ENCODE measurements at places on chromosomes 7 and 10.
A peak's percentile ranks its signal among the peaks of the same experiment; 100 is the strongest.

DNA sequence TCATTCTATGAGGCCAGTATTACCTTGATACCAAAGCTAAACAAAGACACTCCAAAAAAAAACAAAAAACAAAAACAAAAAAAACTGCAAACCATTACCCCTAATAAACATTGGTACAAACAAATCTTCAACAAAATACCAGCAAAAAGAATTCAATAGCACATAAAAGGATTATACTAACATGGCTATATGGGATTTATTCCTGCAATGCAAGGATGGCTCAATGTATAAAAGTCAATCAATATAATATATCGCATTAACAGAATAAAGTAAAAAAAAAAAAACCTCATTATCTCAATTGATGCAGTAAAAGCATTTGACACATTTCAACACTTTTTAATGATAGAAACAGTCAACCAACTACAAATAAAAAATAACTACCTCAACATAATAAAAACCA lies 233.3 kb upstream of the NFE2L3 start:
- no peak for DNase-seq

- no peak for DNase-seq
Observed at GRCh38 chr7:36784991-36785940, 61.0 kb upstream of the AOAH start.

GRCh38 chr7:92835261-92835850 lies 1.0 kb downstream of the CDK6 start:
- no peak for DNase-seq

DNA sequence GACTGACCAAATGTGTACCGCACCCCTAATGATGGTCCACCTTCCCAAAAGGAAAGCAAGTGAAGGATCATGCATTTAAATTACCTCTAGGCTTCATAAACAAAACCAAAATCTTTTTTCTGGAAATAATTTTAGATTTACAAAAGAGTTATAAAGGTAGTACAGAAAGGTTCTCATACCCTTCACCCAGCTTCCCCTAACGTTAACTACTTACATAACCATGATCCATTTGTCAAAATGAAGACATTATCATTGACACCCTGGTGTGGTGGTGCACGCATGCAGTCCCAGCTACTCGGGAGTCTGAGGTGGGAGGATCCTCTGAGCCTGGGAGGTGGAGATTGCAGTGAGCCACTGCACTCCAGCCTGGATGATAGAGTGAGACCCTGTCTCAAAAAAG lies 75.1 kb upstream of the TCF7L2 start:
- no peak for DNase-seq

DNA sequence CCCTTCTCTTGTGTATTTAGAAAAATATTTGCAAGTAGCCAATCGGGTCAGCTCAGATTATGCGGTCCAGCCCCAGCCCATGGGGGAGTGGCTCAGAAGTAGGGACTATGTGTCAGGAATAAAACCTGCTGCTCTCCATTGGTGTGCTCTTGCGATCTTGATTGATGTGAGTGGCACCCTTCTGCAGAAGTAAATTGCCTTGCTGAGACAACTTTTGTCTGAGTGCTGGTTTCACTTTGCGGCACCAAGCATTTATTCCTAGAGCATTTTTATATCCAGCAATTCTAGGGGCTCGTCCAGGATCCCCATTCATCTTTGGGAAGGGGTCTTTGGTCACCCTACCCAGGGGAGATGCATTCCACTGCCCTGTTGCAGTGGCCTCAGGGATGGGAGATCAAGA lies 26.1 kb upstream of the FAM221A start:
- no peak for DNase-seq

GRCh38 chr10:63670291-63670898 lies 149.2 kb downstream of the REEP3 start:
- no peak for DNase-seq

DNA sequence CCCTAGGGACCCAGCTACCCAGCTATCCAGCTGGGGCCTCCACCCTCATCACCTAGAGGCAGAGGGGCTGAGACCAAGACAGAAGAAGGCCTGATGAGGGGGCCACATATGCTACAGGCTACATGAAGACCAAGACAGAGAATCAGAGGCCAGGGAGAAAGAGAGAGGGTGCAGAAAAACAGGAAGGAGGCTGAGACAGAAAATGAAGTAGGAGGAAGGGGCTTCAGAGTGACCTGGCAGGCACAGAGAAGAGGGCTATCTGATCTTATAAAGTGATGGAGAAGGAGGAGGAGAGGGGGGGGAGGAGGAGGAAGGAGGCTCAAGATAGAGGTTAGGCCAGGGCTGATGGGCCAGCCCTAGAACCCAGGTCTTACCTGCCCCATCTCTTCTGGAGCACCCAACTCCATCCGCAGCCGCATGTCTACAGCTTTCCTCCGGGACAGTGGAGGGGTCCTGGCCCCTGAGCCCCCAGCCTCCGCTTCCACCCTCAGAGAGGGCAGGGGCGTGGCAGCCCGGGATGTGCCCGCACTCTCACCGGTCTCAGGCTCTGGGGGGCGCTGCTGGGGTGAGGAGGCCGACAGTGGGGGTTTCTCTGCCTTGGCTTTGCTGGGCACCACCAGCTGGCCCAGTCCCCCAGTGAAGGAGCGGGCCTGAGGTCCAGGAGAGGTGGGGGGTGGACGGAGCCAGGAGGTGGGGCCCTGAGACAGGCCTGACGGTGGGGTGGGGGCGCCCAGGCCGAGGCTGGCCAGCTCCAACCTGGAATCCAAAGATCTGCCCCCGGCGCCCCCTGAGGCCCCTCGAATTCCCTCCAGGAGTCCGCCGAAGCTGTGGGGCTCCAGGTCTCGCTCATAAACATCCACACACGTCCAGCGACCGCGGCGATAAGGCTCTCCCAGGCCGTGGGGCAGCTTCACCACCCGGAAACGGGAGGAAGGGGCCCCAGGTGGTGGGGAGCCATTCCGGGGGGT lies 1.8 kb downstream of the TSC22D4 start:
- DNase-seq, result no peak

DNA sequence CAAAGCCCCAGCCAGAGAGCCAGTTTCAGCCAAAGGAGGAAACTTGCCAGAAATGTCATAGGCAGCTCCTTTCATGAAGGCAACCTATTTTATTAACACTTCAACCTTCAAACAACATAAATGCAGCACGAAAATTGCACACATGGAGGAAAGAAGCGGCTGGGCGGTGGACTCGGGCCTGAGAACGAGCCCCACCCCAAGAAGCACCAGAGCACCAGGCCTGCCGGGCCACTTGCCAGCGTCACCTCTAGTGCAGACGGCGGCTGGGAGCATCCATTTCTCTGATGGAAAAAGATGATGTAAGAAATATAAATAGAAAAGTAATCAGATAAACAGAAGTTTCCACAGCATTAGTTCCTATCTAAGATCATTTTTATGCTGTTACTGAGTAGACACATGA lies 100.0 kb downstream of the TCERG1L start:
- DNase-seq, result no peak

- DNase-seq, result no peak
Observed at GRCh38 chr7:90239625-90240228, 5.2 kb upstream of the CFAP69 start.

GRCh38 chr7:64626083-64626469 lies 39.9 kb upstream of the ZNF107 start:
- no peak for DNase-seq

DNA sequence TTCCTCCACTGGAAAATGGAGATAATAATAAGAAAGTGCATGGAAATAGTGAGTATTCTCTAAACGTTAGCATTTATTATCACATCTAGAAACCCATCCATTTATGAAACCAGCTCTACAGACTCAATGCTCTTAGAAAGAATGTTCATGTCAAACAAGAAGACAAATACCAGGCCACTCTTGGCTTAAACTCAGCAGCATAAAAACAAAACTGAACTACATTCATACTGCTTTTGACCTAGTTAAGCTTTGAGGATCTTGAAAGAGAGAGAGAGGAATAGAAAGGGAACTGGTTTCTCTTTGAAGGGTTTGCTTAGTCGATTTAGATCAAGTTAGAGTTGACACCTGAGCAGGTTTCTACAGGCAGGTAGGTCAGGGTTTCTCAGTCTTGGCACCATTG lies 332.9 kb upstream of the PRKCQ start:
- DNase-seq, result no peak

- DNase-seq, result no peak
Observed at GRCh38 chr7:18624459-18624858, 128.9 kb downstream of the HDAC9 start.

- DNase-seq, result no peak
Observed at GRCh38 chr7:27944643-27945042, 204.7 kb downstream of the TAX1BP1 start.

DNA sequence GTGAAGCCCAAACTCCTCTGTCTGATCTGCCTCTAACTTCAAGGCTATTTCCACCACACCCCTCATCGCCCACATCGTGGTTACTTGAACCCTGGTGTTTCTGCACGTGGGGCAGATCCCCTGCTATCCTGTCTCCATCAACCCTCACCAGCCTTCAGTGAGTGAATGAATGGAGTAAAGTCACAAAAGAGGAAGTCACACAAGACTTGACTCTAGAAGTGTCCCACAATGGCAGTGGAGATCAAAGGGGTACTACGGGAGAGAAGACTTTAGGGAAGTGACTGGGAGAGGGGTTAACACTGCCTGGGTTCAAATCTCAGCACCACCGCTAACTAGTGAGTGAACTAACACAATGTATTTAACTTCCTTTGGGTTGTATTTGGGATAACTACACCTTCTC lies 85.9 kb downstream of the COBL start:
- DNase-seq, result no peak

DNA sequence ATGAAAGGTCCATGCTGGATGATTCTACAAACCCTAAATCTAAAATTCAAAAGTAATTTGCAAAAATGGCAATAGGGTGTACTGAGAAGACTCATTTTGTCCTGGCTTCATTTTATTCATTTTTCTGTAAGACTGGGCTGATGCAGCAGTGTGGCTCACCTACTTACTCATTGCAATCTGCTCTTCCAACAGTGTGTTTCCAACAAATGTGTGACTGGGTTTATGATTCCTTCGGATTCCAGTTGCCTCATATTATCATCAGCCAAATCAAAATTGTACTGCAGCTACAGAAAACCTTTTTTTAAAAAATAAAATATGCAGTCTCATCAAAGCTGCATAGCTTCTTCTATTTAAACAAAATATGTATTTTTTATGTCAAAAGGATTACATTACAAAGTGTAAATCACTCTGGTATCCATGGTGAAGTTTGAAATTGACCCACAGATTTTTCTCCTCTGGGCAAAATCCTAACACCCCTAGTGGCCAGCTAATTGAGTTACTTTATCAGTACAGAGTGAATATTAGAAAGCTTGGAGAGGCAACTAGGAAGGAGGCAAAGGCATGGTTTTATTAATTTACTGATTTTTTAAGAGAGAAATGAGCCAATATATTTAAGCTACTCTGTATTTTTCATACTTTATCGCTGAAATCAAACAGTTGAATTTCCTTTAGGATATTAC lies 390.3 kb downstream of the MAGI2 start:
- no peak for DNase-seq

DNA sequence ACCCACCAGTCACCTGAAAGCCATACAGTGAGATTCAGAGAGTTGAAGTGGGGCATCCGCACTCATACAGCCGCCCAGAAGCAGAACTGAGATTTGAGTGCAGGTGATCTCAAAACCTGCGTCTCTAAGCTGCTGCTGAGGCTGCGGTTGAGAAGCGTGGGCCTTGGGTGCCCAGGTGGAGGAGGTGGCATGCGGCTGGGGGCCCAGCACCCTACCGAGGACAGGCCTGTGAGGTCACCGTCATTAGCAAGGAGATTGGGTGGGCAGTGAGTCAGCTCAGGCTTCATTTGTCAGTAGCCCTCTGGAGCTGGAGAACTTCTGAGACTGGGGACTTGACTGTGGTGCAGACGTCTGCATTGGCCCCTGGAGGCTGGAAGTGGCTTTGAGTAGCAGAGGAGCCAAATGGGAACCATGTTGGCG lies 29.8 kb downstream of the ZMIZ1 start:
- DNase-seq, result no peak

DNA sequence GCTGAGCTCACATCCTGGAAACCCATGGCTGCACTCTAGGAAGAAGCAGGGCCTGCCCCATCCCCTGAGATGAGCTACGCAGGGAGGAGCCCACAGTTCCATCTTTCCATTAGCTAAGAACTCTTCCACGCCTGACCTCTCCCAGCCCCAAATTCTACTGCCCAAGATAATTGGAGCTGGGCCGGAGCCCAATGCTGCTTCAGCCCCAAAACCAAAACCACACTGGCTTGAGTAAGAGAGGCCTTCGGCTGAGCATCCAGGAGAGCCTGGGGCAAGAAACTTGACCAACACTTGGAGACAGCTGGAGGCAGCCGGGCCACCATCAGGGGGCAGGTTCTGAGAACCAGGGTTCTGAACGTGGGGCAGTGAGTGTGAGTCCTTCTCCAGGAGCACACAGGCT lies 116.1 kb upstream of the ZMIZ1 start:
- no peak for DNase-seq

DNA sequence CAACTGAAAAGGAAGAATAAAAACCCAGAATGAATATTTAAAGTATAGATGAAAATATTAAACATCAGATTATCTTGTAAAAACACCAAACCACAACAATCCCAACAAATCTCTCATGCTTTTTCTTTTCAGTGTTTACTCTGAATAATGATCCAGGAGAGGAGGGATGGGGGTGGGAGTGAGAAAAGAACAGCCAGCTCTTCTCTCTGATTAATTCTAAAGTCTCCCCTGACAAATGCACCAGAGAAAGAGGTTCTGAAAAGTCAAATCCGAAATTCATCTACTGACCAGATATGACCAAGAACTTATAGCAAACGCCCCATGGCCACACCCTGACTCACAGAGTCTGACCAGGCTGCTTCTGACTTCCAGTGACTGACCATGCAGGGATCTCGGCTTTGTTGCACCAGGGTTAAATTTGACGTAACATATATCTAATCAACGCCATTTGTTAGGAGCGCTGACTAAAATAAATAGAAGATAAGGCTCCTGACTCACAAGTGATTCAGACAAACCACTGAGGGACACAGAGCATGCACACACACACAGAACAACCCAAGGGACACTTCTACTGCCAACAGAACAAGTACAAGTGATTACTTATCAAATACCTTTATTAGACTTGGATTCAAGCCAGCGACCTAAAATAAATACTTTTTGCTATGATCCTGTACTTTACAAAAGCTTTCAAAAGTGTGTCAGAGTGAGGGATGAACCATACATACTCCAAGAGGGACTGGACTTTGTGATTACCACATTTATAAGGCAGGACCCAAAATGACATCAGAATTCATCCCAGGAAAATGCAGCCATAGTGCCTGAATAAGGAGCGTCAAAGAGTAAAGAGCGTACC lies 9.3 kb upstream of the SPOCK2 start:
- DNase-seq, result peak; percentile 92

GRCh38 chr10:2263561-2263960 lies 526.2 kb upstream of the ADARB2 start:
- no peak for DNase-seq

DNA sequence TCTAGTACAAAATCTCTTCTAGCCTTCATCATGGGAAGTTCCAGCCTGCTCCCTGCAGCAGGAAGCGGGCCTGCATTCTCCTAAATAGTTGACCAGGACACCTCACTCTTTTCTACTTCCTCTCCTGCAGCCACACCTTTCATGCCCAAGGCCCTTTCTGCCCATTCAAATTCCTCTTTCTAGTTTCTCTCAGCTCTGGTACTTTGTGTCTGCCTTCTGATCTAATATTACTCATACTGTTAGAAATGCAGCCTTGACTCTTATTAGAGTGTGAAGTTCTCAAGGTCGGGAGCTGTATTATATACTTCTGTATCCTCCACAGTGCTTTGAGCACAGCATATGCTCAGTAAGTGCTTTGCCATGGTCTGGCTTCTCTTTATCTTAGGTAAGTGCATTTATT lies 103.1 kb downstream of the PRKCQ start:
- no peak for DNase-seq

GRCh38 chr7:98434087-98434486 lies 33.2 kb upstream of the BAIAP2L1 start:
- DNase-seq, result no peak

GRCh38 chr7:152462995-152463708 lies 27.3 kb upstream of the KMT2C start:
- no peak for DNase-seq
